ENCODE measurements at places on chromosomes 4 and X. TPM values are rescaled to one million over a fixed set of nuclear protein-coding genes. Genes with fewer than 3 reads are reported as not detected.

DNA sequence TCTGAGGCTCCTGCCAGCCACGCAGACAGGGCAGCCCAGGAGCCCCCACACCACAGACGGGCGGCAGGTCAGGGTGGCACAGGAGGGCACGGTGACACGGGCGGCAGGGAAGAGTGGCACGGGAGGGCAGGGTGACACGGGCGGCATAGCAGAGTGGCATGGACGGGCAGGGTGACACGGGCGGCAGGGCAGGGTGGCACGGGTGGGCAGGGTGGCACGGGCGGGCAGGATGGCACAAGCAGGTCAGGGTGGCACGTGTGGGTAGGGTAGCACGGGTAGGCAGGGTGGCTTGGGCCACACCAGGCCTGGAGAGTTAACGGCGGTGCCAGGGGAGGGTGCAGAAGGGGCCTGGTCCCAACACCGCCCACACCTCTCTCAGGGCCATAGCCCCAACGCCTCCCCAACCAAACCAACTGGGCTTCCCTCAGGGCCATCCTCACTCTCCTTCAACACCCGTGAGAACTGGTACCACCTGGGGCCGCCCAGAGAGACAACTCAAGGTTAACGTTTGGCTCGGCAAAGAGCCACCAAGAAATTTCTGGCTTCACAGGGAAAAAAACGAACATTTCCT is 3.4 kb downstream of the CTBP1 start:
- no peak for DNase-seq

DNA sequence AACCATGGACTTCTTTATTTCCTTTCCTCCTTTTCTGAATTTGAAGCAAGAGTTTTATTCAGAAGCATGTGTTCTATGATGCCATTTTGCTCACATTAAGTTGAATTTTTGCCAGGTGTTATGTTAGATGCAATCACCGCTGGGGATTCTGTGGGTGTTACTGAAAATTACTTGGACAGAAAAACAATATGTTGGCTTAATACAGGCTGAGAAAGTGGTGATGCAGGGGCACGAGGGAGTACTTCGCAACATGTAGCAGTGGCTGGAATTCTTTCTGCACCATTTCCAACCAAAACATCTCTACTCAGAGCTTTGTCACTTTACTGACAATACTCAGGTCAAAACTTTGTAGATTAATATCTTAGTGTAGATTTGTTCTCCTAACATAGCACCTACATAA is 109.2 kb upstream of the PCDH18 start:
- DNase-seq: no peak

DNA sequence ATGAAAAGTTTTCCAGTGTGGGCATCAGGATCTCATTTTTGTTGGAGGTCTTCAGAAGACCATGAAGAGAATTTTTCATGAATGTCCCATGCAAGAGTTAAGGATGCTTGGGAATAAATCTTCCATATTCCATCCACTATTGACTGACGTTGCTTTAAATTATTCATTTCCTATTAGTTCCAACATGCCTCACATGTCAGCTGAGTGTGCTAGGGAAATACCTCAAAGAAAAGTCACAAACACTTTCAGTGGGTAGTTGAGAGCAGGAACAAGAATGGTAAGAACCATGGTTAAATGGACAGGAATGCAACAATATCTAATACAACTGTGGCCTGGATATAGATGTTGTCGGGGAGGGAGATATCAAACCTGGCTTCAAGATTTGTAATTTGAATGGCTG is 610.1 kb downstream of the TECRL start:
- DNase-seq: no peak

The EDNRA gene
- total RNA-seq: 0.19 TPM

The CCDC120 gene
- total RNA-seq: 0.85 TPM

The F8A1 gene
- 2.7 TPM for total RNA-seq
